Esophagus squamous epithelium (tissue), 5 donors: ENCODE measurements at places on chromosomes 2 and 18.

DNA sequence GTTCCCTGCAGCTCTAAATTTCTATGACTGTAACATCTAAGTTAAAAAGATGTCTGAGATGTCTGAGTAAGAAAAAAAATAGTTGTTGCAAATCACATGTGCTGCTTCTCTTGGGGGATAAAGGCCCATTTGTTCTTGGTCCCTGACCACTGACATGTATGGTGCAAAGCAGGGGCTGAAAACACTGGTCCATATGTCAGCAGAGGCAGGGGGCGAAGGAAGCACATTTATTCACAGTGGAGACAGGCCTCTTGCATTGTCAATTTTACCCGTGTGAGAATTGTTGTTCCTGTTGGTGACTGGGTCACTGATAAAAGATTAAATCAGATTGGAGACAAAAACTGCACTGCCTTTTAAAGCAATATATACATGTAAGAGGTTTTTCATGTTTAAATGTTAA is 38.8 kb downstream of the PRKCE start:
- no peak for DNase-seq

DNA sequence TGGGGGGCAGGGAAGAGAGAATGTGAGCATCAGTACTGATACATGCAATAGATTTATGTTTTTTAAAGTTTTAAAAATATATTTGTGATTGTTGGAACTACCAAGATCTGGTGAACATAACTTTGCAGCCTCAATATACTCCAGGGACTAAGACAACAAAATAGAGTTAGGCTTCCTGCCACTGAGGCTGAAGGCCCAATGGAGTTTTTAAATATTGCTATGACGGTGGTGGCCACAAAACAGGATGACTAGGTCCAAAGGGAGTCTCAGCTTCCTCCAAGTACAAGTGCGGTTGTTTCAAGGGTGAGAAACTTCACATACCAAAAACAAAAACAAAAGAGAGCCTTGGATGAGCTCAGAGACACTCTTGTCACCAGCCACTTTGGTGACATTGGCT is 72.9 kb downstream of the CCBE1 start:
- no peak for DNase-seq

GRCh38 chr2:219522111-219523030 is 8.1 kb downstream of the ASIC4 start:
- DNase-seq, result no peak

- DNase-seq, result no peak
Measured at GRCh38 chr2:135320465-135321355, 210.3 kb downstream of the ZRANB3 start.

DNA sequence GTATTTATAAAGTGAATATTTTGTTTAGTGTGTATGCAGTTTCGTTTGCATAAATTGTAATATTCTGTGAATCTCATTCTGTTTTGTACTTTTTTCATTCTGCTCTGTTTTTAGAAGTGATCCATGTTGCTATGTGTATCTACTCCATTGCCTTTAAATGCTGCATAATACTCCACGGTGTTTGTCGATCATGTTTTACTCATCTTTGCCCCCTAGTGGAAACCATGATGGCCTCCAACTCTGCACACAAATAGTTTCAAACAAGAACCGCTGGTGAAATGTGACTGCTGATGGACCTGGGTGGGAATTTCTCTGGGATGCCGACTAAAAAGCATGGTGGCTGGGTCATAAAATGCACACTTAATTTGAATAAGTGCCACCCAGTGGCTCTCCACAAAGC is 32.0 kb upstream of the SKOR2 start:
- no peak for DNase-seq

GRCh38 chr2:138777996-138778395 is 2.2 kb downstream of the NXPH2 start:
- DNase-seq, result no peak

DNA sequence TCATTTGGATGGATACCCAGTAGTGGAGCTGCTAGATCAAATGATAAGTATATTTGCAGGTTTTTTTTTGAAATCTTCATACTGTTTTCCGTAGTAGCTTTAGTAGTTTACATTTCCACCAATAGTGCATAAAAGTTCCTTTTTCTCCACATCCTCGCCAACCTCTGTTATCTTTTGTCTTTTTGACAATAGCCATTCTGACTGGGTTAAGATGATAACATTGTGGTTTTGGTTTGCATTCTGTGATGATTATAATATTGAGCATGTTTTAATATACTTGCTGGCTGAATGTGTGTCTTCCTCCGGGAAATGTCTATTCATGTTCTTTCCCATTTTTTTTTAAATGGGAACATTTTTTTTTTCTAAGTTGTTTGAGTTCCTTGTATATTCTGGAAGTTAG is 260.0 kb downstream of the GULP1 start:
- no peak for DNase-seq

DNA sequence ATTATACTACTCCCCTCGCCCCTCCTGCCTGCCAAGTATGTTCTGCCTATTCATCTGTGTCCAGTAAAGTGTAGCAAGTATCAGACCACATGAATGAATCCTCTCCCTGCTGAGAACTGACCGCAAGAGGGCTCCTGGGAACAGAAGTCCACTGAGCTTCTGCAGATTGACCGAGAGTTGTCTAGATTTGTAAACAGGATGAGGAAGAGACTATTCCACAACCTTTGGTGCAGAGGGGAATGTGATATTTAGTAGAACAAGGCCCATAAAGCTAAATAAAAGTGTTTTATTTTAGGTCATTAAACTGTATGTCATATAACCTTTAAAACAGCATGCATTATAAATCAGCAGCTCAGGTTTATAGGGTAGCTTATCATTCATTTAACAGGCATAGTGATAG is 377.0 kb downstream of the DCC start:
- DNase-seq, result no peak

GRCh38 chr2:213016984-213017351 is 134.4 kb downstream of the IKZF2 start:
- no peak for DNase-seq

DNA sequence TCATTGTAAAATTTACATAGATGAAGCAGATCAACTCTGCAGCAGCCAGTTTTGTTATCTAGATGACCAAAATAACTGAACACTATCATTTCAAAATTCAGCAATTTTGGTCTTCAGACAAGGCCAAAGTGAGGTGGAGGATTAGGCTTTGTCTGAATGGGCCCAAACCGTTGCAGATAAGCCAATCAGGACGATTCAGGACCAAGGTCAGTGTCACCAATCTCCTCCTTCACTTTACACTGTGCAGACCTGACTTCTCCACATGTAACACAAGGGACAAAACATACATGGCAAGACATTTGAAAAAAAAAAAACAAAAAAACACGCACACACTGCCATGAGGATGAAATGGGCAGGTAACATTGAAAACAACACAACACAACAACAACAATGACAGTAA is 211.2 kb downstream of the NAPG start:
- no peak for DNase-seq

GRCh38 chr2:213691351-213691750 is 407.1 kb downstream of the SPAG16 start:
- no peak for DNase-seq

DNA sequence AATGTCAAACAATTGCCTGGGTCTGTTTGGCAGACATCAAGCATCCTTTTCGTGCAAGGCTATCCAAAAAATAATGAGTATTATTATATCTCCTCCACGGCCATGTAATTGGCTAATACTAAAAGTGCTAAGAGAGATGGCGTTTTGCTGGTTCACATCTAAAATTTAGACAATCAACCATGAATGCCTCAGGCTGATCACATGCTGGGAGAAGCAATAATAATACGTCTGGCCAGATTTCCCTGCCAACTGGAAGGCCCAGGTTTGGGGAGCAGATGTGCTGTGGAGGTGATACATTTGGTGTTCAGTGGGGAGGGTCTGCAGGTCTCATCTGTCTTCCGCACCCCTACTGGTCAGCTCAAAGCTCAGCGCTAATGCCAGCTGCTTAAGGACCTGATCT is 60.3 kb upstream of the CREB1 start:
- no peak for DNase-seq

DNA sequence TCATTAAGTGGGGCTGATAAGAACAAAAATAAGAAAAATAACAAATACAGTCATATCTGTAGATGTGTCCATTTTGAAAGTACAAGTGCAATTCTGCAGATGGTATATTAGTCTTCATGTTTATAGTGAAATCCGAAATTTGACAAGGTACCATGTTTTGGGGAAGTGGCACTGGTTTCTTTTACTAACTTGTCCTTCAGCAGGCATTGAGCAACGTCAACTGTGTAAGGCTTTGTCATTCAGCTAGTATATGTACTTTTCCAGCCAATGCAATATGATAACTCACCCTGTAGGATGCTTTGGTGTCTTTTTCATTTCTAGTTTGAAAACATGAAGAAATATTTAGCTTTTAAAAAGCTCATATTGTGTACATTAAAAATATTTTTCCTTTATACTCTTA is 139.9 kb downstream of the MCFD2 start:
- no peak for DNase-seq

DNA sequence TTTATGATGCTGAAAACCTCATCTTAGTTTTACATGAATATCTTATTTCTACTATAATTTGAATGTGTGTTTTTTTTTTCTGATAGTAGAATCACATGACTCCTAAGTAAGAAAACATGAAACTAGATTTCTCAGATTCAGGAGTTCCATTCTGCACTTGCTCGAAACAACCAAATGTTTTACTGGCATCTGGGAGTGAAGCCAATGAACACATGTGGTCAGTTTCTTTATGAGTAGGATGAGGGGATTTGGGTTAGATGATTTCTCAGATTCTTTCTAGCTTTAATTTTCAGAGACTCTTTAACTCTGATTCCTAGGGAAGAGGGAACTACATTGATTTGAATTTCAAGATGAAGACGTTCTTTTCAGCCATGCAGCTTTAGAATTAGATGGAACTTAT is 225.0 kb upstream of the NT5C1B start:
- DNase-seq, result no peak

DNA sequence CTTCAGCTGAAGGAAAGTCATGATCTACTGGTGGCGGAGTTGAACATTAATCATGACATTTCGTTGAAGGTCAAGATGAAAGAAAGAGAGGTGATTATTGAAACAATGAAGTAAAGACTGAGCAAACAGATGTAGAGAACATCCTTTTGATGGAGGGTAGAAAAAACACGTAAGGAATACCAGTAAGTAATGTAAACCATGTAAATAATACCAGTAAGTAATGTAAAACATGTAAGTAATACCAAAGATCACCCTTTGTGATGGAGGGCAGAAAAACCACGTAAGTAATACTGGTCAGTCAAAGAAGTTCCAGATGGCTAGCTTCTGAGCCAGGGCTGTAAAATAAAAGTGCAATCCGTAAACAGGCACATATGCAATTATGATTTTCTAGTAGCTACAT is 1387.7 kb downstream of the SUCLG1 start:
- no peak for DNase-seq

DNA sequence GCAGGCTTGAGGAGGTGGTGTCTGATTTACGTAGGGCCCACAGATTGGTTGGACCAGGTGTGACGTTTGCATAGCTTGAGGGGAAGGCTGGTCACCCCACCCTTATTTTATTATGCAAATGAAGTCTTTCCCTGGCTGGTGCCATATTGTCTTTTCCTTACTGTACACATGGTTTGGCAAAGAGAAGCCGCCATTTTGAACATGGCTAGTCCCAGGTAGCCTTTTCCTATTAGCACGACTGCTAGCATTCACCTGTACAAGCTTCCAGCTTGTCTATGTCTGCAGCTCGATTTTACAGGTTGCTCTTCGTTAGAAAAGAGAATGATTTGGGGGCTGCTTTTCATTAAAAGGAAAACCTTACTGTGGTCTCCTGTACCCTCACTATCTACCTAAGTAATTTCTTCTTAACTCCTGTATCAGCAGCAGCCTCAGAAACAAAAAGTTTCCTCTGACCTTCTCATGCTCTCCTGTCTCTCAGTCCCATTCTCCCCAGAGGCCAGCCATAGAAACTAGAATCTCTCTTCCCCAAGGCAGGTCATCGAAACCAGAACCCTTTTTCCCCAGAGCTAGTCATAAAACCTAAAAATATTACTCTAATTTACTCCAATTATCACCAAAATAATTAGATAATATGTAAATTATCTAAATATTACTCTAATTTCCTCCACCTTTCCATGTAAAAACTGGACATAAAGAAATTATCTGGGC is 151.8 kb downstream of the B3GNT2 start:
- no peak for DNase-seq

DNA sequence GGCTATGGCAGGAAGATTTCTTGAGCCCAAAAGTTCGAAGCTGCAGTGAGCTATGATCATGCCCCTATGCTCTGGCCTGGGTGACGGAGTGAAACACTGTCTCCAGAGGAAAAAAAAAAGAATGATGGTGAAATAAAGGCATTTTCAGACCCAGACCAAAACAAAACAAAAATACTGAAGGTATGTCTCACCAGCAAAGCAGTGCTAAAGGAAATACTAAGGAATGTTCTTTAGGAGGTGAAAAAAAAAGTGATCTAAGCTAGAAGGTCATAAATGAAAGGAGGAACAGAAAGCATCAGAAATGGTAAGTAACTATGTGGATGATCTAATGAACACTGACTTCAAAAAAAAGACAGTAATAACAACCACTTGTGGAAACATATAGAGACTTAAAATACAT is 18.7 kb downstream of the SS18 start:
- no peak for DNase-seq

DNA sequence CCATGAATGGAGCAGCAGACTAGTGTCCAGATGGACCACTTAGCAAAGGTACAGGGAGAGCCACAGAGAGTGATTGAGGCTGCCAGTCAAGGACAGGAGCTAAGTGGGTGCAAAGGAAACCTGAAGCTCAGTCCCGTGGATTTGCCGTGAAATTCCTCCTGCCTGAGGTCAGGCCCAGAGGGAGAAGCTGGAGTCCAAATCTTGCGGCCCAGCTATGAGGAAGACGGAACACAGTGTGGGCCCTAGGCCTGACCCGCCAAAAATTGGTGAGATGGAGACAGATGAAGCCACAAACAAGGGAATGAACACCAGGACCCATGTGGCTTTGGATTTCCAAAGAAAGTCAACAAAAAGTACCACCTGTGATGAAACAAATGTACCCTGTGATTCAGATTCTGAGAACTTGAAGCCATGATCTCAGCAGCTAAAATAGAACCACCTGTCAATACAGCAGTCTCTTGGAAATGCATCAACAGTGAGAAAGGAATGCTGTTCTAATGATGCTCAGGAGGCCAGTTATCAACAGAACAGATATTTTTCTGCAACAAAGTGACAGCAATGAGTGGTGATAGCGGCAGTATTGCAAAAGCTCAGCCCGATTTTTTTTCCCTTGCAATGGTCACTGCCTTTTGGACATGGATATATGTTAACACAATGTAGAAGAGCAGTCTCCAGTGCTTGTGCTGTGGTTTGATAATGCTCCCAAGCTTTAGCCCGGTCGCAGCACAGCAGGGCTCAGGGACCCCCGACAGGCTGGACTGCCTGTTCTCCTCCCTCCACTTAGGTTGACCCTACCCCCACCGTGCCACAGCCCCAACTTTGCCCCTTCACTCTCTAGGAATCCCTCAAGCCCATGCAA is 10.7 kb downstream of the COL6A3 start:
- DNase-seq, result no peak
